ENCODE measurements at places on chromosomes 7 and 10.
A peak's percentile ranks its signal among the peaks of the same experiment; 100 is the strongest.

GRCh38 chr7:29287366-29287765, 92.8 kb downstream of the CHN2 start:
- no peak for DNase-seq

- no peak for DNase-seq
These were observed 58.8 kb downstream of the TCERG1L start for GRCh38 chr10:131252567-131253276.

DNA sequence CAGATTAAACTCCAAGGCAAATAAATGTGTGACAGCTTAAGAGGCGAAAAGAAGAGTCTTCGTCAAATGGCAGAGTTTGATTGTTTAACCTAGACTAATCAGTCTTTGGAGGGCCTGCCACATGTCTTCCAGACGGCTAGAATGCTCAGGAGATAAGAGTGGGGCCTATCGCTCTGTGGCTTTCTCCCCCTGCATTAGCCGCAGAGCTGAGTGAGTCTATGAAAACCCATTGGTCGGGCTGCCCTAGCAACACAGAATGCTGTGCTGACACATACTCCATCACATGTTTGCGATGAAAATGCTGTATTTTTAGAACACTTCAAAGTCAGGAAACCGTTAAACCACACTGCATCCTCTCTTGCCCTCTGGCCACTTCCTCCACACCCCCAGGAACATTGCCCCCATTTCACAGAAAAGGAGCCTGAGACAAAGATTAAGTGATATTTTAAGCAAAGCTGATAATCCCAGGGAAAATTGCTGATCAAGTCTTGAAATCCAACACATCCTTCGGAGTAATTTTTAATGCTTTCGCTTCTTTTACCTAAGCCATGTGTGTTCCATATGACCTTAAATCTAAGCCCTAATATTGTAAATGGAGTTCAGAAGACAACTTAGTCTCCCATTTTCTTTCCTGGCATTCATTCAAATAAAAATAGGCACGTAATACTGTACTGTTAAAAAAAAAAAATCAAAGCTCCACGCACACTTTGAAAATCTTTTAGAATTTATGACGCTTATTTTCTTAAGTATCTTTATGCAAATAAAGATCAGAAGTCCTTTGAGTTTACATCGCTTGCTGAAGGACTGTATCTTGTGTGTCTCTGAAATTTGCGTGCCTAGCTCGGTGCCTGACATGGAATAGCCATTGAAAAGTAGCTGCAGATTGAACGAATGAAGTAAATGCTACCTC, 161.2 kb downstream of the CELF2 start:
- peak; percentile 68 for DNase-seq

DNA sequence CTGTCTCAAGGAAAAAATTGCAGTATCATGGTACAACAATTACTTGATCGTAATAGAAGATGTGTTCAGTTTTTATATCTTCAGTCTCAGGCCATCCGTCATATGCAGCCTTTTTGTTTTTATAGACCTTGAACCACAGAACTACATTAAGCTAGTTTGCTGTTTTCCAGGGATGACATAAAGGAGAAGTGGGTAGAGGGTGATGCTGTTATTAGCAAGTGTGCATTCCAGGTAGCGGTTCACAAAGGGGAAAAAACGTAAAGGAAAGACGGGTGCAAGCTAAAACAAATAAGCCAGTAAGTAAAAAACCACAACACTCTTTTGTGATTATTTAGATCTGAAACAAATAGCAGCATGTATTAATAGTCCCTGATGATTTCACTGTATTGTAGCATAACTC, 71.7 kb downstream of the BMPR1A start:
- DNase-seq = no peak

All from stimulated activated CD8-positive, alpha-beta memory T cell treated with anti-CD3 and anti-CD28 coated beads, Interleukin-2, amount 100 ng/mL, for 48 hours (primary cell).